ENCODE measurements at places on chromosomes 3 and 15.

DNA sequence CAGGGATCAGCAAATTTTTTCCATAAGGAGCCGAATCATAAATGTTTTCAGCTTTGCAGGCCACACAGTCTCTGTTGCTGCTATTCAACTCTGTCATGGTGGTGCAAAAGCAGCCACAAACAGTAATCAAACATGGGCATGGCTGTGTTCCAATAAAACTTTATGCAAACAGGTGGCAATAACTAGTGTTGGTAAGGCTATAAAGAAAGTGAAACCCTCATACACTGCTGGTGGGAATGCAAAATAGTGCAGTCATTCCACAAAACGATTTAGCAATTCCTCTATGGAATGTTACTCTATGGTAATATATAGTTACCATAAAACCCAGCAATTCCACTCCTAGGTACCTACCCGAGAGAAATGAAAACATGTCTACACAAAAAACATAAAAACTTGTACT, 14.0 kb upstream of the MRPS25 start:
- DNase-seq, result no peak
- peaks cover 28% of the 10 kb centered on the region for H3K36me3 ChIP-seq
- no peak overlapping the region for H3K27ac ChIP-seq
- no peak overlapping the region for H3K4me3 ChIP-seq

DNA sequence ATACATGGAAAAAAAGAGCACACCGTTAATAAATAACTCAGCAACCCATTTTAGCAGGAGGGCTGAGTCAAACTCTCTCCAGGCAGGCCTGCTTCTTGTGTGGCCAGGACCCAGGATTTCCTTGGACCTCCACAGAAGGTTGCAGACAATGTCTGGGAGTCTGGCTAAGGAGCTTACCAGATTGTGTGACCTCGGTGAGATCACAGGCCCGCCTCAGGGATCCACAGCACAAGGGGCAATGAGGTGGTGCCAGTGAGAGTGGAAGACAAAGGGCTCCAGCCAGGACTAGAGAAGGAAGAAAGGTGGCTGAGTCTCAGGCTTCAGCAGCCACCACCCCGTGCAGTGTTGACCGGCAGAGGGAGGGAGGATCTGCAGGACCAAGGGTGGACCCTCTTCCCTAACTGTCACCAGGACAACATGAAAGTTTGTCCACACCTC, 32.2 kb upstream of the SEC22A start:
- no peak for DNase-seq
- H3K4me3 ChIP-seq, result no peak overlapping the region
- H3K36me3 ChIP-seq, result no peaks in the 10 kb centered on the region
- no peak overlapping the region for H3K27ac ChIP-seq
- H3K27me3 ChIP-seq, result no peaks in the 10 kb centered on the region

GRCh38 chr3:169243579-169243978, 419.9 kb downstream of the MECOM start:
- no peak for DNase-seq
- H3K4me3 ChIP-seq, result no peak overlapping the region
- H3K36me3 ChIP-seq, result no peaks in the 10 kb centered on the region
- no peak overlapping the region for H3K27ac ChIP-seq

DNA sequence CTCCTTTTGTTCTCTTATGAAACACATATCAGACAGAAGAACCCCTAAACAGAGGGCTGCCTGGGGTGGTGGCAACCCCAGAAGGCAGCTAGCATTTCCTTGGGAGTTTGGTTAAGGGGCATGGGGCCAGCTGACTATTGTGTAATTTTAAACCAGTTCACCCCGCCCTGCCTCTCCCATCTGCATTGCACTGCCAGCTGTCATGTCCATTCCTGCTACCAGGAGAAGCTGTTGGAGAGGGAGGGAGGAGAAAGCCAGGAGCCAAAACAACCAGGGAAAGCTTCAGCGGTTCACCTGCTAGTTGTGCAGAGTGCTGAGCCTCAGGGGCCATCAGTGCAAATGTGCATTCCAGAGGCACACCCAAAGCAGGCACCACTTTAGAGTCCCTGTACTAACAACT, 47.6 kb upstream of the ATP1B3 start:
- H3K27ac ChIP-seq, result no peak overlapping the region
- H3K4me3 ChIP-seq, result no peak overlapping the region
- no peaks in the 10 kb centered on the region for H3K4me1 ChIP-seq
- H3K36me3 ChIP-seq, result no peaks in the 10 kb centered on the region

DNA sequence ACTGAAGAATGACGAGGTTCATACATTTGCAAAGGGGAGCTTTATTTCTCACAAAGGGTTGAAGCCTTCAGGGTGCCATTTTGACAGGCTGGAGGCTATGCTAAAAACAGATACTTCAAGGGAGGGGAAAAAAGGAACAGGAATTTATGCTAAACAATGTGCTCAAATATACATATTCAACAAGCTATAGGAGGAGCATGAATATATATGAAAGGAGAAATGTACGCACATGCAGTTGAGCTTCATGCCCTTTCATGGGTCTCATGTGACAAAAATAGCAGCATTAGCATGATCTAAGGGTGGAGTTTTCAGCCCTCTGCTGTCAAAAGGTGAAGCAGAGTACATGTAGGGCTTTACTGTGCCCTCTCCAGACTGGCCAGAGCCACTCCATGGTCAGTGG, 44.3 kb upstream of the FSIP1 start:
- H3K27me3 ChIP-seq, result peaks cover 7% of the 10 kb centered on the region
- H3K36me3 ChIP-seq, result no peaks in the 10 kb centered on the region
- DNase-seq, result no peak
- H3K4me3 ChIP-seq, result no peak overlapping the region
- H3K4me1 ChIP-seq, result no peaks in the 10 kb centered on the region
- no peak overlapping the region for H3K27ac ChIP-seq

- no peak for DNase-seq
- no peaks in the 10 kb centered on the region for H3K36me3 ChIP-seq
- no peak overlapping the region for H3K4me3 ChIP-seq
- H3K27me3 ChIP-seq, result no peaks in the 10 kb centered on the region
- no peaks in the 10 kb centered on the region for H3K4me1 ChIP-seq
- no peak overlapping the region for H3K27ac ChIP-seq
Measured at GRCh38 chr3:94928921-94929320, 866.1 kb downstream of the NSUN3 start.

DNA sequence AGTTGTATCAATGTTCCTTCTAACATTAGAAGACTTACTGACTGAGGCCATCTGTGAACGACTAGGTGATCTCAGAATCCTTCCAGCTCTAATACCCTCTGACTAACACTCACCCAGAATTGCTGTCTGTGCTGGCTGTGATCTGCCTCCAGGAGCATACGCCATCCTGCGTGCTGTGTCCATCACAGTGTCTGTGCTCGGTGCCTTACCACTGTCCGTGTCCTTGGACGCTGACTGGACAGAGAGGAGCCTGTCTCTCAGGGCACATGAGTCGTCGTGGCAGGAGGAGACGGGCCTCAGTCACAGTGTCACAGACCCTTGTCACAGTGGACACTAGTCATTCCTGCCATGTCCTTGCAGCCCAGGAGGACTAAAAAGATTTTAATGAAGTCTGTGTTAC, 83.1 kb downstream of the LMLN start:
- H3K4me1 ChIP-seq, result no peaks in the 10 kb centered on the region
- H3K4me3 ChIP-seq, result no peak overlapping the region
- no peaks in the 10 kb centered on the region for H3K36me3 ChIP-seq
- H3K27me3 ChIP-seq, result peaks cover 15% of the 10 kb centered on the region
- DNase-seq, result no peak

DNA sequence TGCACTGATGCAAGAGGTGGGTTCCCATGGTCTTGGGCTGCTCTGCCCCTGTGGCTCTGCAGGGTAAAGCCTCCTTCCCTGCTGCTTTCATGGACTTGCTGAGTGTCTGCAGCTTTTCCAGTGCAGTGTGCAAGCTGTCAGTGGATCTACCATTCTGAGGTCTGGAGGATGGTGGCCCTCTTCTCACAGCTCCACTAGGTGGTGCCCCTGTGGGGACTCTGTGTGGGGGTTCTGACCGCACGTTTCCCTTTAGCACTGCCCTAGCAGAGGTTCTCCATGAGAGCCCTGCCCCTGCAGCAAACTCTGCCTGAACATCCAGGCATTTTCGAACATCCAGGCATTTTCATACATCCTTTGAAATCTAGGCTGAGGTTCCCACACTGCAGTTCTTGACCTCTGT, 329.8 kb upstream of the NAALADL2 start:
- H3K36me3 ChIP-seq, result no peaks in the 10 kb centered on the region
- no peak overlapping the region for H3K4me3 ChIP-seq
- H3K27ac ChIP-seq, result no peak overlapping the region
- H3K4me1 ChIP-seq, result no peaks in the 10 kb centered on the region
- H3K27me3 ChIP-seq, result no peaks in the 10 kb centered on the region
- no peak for DNase-seq

- no peaks in the 10 kb centered on the region for H3K36me3 ChIP-seq
- no peak overlapping the region for H3K27ac ChIP-seq
- DNase-seq, result no peak
- H3K4me3 ChIP-seq, result no peak overlapping the region
Measured at GRCh38 chr3:150984066-150984465, 11.5 kb upstream of the CLRN1 start.

DNA sequence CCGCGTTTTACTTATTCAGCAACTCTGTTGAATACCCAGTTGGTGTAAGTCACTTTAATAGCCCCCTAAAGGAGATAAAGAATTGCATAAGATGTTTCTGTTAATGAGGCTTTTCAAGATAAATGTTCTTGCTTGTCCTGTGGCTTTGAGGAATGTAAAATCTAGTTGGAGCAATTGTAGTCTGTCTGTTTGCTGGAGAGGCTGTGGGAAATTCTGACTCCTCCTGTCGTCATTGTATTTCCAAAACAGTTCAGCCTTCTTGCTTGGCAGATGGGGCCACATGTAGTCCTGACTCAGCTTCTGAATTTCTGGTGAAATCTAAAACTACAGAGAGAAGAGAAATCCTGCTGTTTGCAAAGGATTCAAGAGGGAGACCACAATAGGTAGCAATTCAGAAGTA, 114.4 kb downstream of the RYR3 start:
- H3K4me1 ChIP-seq, result no peaks in the 10 kb centered on the region
- H3K36me3 ChIP-seq, result no peaks in the 10 kb centered on the region
- H3K27ac ChIP-seq, result no peak overlapping the region

- no peaks in the 10 kb centered on the region for H3K27me3 ChIP-seq
- H3K27ac ChIP-seq, result no peak overlapping the region
- DNase-seq, result no peak
- no peaks in the 10 kb centered on the region for H3K36me3 ChIP-seq
- no peak overlapping the region for H3K4me3 ChIP-seq
Measured at GRCh38 chr3:109339714-109340648, 2.6 kb upstream of the DPPA4 start.

DNA sequence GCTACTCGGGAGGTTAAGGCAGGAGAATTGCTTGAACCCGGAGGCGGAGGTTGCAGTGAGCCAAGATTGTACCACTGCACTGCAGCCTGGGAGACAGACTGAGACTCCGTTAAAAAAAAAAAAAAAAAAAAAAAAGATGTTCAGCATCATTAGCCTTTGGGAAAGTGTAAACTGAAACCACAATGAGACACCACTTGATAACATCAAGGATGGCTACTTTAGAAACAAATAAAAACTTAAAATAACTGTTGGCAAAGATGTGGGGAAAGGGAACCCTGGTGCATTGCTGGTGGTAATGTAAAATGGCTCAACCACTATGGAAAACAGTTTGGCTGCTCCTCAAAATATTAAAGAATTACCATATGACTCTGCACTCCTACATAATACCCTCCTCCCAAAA, 1.9 kb downstream of the LEO1 start:
- no peak for DNase-seq
- no peak overlapping the region for H3K27ac ChIP-seq
- peaks cover 3% of the 10 kb centered on the region for H3K27me3 ChIP-seq
- H3K4me1 ChIP-seq, result peaks cover 10% of the 10 kb centered on the region
- H3K4me3 ChIP-seq, result no peak overlapping the region

GRCh38 chr3:49649576-49649975, 24.6 kb upstream of the APEH start:
- DNase-seq, result no peak
- H3K27ac ChIP-seq, result no peak overlapping the region
- no peaks in the 10 kb centered on the region for H3K27me3 ChIP-seq
- no peak overlapping the region for H3K4me3 ChIP-seq
- no peaks in the 10 kb centered on the region for H3K4me1 ChIP-seq

GRCh38 chr15:45377609-45378148, 665 bp downstream of the GATM start:
- H3K36me3 ChIP-seq, result no peaks in the 10 kb centered on the region
- peak overlapping the region; percentile 38 for H3K4me3 ChIP-seq
- DNase-seq, result no peak
- H3K27me3 ChIP-seq, result no peaks in the 10 kb centered on the region
- H3K27ac ChIP-seq, result no peak overlapping the region

DNA sequence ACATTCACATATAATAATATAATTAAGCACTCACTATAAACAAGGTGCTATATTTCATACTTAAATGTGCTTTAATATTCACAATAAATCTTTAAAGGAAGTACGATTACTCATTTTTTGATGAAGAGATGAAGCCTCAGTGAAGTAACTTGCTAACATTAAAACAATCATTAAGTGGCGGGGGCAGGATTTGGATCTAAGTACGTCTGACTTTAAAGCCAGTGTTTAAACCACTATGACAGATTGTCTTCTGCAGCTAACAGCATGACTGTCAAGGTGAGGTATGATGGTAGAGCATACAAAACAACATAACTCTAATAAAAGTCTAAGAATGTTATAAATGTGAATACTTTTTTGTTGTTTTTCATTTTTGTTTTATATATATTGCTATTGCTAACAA, 862.1 kb downstream of the ROBO1 start:
- DNase-seq, result no peak
- no peak overlapping the region for H3K27ac ChIP-seq
- H3K27me3 ChIP-seq, result no peaks in the 10 kb centered on the region

- H3K27me3 ChIP-seq, result no peaks in the 10 kb centered on the region
- no peaks in the 10 kb centered on the region for H3K36me3 ChIP-seq
Measured at GRCh38 chr3:6928064-6928463, 67.1 kb downstream of the GRM7 start.

GRCh38 chr3:151765685-151766084, 32.0 kb downstream of the AADACL2 start:
- H3K27ac ChIP-seq, result no peak overlapping the region
- no peaks in the 10 kb centered on the region for H3K4me1 ChIP-seq
- H3K36me3 ChIP-seq, result no peaks in the 10 kb centered on the region
- no peaks in the 10 kb centered on the region for H3K27me3 ChIP-seq
- DNase-seq, result no peak
- H3K4me3 ChIP-seq, result no peak overlapping the region

- no peaks in the 10 kb centered on the region for H3K4me1 ChIP-seq
- H3K27ac ChIP-seq, result no peak overlapping the region
Measured at GRCh38 chr3:160667452-160667851, 9.5 kb upstream of the ARL14 start.

Measured in T-cell (primary cell).